ENCODE measurements at places on chromosomes 6 and 20.

- no peak for DNase-seq
Observed at GRCh38 chr6:166282394-166283032, 25.7 kb downstream of the PRR18 start.

- no peak for DNase-seq
Observed at GRCh38 chr6:154555073-154555677, 44.7 kb upstream of the CNKSR3 start.

DNA sequence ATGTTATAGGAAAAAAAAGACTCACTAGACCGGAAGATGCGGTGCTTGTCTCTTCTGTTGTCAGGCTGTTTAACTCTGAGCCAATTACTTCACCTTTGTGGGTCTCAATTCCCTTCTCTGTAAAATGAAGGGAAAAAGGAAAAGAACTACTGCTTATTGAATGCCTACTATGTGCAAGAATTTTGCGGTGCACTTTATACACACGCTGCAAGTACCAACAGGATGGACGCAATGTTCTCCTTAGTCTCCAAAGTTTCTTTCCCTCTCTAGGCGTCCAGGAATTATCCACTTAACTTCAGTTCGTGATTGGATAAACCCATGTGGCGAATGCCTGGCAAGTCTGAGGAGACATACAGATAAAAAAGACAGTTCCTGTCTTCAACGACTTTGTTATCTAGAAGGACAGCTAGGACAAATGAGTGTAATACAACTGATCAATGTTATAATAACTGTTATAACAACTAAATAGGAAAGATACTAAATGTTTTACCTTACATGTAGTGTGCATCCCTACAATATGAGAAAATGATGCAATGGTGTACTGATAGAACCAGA lies 69.0 kb upstream of the JARID2 start:
- no peak for DNase-seq

- DNase-seq, result no peak
Observed at GRCh38 chr6:10555625-10556309, 34.6 kb downstream of the GCNT2 start.

DNA sequence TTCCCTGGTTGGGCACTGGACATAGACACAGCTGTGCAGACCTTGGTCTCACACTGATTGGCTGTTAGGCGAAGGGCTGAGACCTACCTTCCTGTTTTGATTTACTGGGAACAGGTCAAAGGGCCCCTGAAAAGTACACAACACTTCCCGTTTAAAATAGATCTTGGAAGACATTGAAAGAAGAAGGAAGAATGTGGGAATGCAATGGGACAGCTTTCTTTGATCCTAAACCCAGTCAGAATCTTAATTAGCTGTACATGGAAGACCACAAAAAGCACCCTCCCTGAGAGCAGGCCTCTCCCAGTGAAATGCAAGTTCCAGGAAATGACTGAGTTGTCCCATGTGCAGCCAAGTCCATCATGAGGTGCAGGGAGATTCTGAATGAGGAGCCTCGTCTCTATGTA lies 83.6 kb upstream of the EXOC2 start:
- no peak for DNase-seq

GRCh38 chr20:33688938-33689424 lies 2.8 kb upstream of the E2F1 start:
- no peak for DNase-seq

- DNase-seq, result no peak
Observed at GRCh38 chr6:123233336-123233735, 237.3 kb downstream of the CLVS2 start.

DNA sequence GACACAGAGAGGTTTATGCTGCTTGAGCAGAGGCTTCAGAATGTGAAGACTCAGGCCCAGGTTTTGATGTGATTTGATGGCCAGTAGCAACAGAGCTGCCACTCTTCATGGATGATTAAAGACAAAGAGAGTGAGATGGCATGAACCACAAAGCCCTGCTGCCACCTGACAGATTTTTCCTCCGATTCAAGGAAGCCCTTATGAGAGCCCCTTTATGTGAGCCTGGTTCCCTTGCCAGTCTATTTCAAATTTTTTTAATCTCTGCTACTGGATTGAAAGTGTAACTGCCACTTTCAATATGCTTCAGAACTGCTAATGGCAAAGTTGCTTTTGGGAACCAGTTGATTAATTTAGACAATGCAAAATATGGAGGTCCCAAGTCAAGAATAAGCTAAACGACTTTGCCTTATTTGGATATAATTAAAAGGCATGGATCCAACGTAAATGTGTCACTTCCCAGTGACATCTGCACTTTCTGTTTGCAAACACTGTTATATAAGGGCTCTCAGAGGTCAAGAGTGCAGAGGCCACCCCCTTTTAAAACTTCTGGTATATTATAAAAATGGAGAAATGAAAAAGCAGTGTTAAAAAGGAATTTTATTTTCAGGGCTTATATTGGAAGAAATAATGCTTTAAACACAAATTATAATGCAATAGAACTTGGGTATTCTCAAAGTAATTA lies 238.9 kb upstream of the FLRT3 start:
- DNase-seq, result no peak

DNA sequence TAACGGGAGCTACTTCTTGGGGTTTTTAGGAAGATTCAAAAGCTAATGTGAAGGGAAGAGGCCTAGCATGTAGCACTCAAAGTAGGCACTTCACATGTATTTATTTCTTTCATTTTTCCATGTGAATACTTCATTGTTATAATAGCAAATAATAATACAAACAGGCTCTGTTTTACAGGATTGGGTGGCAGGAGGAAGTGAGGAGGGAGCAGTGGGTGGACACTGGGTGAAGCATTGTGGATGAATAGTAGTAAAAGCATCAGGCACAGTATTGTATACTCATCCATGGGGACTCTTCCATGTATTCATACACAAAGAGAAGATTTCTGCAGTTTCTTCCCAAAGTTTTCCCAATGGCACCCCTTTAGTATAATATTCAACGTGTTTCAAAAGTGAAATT lies 38.4 kb upstream of the SNRPB2 start:
- DNase-seq, result no peak
